ENCODE measurements at places on chromosomes 6 and 20.

- DNase-seq = no peak
Observed at GRCh38 chr20:62979310-62979709, 26.8 kb downstream of the SLC17A9 start.

DNA sequence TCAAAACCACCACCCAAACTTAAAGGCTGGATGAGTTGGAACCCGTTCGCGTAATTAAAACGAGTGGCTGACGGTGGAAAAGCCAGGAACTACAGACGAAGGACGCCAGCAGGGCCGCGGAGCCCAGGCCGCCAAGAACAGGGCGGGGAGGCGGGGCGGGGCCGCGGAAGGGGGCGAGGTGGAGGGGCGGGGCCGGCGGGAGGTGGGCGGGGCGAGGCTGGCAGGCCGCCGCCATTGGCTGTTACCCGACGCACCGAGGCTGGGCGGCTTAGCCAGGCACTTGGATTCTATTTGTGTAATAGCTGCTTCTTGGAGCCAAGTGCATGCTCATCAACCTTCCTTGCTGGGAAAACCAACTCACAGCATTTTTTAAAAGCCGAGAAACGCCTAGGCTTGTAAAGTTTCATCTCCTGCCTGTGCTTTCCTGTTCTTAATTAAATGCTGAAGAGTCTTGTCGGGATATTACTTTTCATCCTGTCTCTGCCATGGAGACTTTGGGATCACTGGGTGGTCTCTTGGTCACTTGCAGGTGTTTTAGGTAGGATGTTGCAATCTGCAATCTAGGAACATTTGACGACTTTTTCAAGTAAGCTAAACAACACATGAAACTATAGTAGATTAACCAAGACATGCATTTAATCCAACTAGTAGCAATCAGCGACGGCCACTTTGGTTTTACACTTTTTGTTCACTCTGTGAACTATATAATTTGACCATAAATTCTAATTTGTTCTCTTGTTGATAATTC, 245.0 kb downstream of the ARID1B start:
- peak; percentile 71 for DNase-seq

DNA sequence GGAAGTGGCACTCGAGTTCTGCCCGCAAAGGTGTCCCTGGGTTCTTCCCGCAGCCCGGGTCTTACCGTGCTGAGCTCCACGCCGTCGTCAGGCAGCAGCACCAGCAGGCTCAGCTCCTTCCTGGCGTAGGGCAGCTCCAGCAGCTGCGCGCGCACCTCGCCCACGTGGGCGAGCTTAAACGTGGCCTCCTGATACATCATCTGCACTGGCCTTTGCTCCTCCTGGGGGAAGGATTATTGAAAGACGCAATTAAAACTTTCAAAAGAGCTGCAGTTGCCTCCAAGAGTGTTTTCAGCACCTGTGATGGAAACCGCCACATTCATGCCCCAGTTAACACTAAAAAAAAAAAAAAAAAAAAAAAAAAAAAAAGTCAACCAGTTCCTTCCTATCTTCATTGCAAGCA, 11.3 kb downstream of the SERPINB9 start:
- DNase-seq = no peak

DNA sequence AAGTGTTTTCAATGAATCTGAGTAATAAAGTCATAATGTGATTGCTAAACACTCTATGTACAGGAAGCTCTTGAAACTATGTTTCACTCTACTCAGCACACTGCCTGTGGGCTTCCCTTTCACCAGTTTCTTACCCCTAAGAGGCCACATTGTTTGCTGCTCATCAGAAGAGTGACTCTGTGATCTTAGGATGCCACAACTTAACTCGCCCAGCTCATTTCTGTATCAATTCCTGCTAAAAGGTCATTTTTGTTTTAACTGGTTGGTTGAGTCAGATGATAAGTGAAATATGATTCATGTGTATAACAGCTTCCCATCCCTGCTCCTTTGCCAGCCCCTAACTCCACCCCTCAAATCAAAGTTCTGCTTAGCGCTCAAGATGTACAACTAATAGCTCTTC, 9.8 kb upstream of the NDUFAF4 start:
- DNase-seq = peak; percentile 11

GRCh38 chr6:121594053-121594452, 158.6 kb downstream of the GJA1 start:
- no peak for DNase-seq

DNA sequence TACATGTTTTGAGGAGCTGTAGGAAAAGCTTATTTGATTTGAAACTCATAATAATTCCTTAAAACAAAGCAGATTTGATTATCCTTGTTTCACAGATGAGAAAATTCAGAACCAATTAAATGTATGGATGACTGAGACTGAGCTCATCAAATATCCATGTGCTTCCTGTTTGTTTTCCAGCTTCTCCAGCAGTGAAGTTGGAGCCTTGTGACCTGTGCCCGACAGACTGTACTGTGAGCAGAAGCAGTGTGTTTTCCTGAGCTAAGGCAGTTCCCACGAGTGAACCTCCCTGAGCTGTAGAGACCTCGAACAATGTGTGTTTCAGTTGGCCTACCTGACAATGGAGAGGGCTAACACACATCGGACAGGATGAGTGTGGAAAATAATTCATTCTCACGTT, 599.5 kb upstream of the NRSN1 start:
- DNase-seq = no peak

- DNase-seq = no peak
Observed at GRCh38 chr6:1062786-1063545, 248.9 kb upstream of the FOXQ1 start.

DNA sequence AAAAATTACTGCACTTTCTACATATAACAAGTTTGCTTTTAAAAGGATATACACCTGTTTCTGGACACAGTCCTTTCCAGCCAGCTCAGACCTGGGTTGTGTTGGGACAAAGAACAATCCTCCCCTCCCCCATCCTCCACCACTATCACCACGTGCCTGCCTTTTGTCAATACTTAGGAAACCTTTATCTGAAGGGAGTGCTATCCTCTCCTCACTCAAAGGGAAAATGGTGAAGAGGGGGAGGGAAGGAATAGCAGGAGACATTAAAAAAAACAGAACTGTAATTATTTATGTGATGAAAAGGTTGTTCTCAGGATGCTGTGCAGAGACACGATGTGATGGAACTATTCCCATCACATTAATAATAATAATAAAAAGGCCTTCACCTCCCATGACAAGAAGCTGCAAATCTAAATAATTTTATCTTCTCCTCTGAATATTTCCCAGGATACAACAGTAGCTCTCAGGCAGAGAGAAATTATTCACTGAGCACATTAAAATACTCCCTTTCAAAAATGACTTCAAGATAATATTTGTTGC, 105.5 kb downstream of the NRSN1 start:
- no peak for DNase-seq

DNA sequence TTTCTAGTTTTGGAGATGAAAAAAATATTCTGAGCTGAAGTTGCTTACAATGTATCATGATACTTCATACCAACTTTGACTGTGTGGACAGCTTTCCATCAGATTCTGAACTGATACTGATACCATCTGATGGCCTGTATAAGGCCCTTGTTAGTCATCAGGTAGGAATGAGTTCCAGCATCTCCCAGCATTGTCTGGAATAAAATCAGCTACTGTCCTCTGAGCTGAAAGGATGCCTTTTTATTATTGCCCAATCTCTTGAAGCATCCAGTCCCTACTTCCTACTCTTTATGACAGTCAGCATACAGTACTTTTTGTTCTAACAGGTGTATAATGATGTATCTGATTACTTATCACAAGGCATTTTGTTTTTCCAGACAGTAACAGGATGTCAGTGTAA, 70.6 kb upstream of the EYA4 start:
- peak; percentile 7 for DNase-seq

DNA sequence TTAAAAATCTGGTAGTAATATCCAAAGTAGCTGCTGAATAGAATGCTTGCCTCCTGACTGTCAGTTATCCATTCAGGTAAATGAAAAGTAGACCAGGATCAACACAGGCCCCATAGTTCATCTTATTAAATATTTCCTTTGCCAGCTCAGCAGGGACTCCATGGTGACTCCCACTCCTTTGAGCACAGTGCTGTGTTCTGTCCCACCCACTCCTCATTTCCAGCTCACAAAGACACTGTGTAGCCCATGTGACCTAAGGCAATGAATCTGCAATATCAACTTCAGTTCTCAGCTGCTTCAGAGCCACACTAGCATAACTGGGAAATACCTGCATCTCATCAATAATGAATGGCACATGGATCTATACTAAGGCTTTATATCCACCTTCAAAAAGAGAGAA, 189.5 kb upstream of the MANEA start:
- no peak for DNase-seq

DNA sequence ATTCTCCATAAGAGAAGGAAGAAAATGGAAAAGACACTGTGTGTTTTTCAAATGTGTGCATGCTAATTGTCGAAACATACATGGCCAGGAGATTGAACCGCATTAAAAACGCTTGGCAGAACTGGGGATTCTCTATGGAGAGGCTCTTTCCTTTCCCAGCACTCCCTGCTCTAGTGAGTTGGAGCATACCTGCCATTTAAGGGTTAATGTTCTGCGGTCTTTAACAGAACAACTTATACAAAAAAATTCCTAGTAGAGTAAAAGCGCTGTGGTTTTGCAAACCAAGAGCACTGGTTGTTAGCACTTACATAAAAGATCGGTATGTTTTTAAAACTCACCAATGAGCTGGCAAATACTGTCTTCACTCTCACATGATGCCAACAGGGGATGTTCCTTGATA, 1.5 kb downstream of the TAGAP start:
- no peak for DNase-seq

- DNase-seq = no peak
Observed at GRCh38 chr20:24877652-24878051, 71.4 kb upstream of the CST7 start.

GRCh38 chr20:46602429-46602828, 48.8 kb downstream of the SLC13A3 start:
- no peak for DNase-seq

DNA sequence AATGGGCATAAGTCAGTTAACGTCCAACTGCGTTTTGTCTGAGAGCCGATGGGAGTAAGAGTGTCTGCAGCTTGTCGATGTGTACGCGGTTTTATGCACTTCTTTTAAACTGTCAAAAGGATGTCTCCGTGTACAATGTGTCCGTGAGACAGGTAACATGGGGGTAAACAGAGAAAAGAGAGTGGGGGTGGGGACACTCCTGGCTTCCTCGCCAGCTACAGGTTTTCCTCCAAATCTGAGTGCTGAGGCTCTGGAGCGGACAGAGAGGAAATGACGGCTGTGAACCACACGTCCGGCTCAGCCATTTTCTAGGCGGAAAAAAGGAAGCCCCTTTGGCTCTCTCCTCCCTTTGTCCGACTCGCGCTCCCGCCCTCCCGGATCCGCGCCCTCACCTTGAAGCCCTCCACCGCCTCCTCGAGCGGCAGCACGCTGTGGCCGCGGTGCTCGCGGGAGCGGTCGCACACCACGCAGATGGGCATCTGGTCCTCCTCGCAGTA, 916 bp downstream of the TRIM27 start:
- no peak for DNase-seq

DNA sequence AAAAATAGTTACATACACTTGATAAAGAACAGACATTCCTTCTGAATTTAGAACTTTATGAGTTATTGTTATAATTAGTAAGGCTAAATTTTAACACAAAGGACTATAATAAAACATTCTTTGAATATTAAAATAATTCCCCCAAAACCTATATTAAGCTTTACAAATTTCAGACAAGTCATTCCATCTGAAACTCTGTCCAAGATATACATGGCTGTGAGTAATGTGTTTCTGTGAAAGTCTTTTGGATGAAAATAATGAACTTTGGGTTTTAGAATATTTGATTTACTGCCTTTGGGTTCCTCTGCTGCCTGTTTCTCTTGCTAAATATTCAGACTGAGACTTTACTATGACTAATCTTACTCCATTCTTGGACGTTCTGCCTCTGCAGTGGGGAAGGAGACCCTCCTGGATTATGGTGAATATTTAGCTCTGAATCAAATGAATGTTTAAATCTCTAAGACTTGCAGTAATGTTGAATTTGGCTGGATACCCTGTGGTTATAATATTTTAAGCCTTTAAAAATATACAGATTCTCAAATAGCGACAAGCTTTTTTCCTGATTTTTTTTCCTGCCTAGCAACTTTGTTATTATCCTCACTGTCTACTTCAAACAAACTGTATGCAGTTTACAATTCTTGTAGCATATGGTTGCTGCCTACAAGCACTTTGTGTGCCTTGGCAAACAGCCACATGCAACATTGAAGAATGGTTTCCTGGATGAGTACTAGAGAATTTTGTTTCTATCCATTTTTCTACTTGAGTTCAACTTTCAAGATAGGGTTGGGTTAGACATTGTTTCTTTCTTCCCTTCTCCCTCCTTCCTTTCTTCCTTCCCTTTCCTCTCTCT, 51.4 kb downstream of the TXLNB start:
- DNase-seq = no peak

- DNase-seq = no peak
Observed at GRCh38 chr20:276620-277495, 13.7 kb downstream of the C20orf96 start.

DNA sequence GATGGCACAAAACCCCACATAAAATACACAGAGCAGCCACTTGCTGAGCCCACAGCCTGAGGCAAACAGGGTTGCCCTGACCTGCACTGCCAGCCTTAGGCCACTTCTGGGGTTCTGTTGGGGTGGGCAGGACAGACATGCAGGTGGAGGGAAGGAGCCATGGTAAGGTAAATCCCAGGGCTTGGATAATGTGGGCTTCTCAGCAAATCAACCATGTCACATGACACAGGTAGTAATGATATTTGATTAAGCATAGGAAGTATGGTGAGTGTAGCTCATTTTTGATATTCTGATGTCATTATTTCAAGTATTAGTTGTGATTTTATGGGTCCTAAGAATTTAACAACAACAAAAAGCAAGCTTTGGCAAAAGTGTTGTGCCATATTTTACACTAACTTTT, 124.6 kb downstream of the FOXA2 start:
- no peak for DNase-seq

- no peak for DNase-seq
Observed at GRCh38 chr6:26401389-26401986, 587 bp upstream of the BTN3A1 start.

GRCh38 chr6:52946306-52946705, 36.8 kb upstream of the GSTA3 start:
- DNase-seq = no peak

DNA sequence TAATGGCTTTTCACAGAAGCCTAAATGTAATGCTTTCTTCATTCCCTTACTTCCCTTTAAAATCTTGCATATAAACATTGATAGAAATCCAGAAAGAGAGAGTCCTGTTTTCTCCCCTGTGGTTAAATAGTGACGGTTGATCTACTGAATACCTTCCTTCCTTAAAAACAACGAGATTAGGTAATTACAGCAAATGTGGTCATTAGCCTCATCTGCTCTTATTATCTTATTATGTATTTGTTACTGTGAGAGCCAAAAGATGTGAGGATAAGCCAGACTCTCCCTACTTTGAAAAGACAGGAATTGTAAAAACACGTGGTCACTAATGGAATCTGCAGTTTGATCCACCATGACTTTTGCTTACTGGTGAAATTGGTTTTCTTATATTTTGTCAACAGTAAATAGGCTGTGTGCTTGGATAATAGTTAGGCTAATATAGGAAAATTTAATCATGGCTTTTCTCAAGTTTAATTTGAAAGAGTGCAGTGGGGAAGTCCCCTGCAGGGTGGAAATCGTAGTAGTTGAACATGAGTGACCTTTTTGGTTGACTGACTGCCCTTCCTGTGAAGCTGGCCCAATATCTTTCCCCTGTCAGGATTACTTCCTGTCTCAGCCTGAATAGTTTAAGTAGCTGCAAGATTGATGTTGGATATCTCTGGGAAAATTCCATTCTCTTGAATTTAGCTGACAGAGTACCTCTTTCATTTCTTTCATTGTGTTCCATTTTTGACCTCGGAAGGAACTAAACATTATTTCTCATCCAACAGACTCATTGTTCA, 62.8 kb downstream of the JARID2 start:
- no peak for DNase-seq
